Left kidney (tissue), 8 donors: ENCODE measurements at places on chromosomes 6 and 20. TPM values are rescaled to one million over a fixed set of nuclear protein-coding genes. Genes with fewer than 3 reads are reported as not detected.

Gene NOP56
- polyA plus RNA-seq = 305 TPM

Gene GLP1R
- polyA plus RNA-seq = 1.3 TPM

Gene GSTA3
- polyA plus RNA-seq = 0.52 TPM

Gene PRKN
- 7.7 TPM for polyA plus RNA-seq

Gene RAB44
- polyA plus RNA-seq = 0.05 TPM

Gene TREM2
- 0.53 TPM for polyA plus RNA-seq

Gene MEP1A
- not detected for polyA plus RNA-seq
